Right forelimb (tissue), 1 donor: ENCODE measurements at places on chromosomes 2 and 18.

DNA sequence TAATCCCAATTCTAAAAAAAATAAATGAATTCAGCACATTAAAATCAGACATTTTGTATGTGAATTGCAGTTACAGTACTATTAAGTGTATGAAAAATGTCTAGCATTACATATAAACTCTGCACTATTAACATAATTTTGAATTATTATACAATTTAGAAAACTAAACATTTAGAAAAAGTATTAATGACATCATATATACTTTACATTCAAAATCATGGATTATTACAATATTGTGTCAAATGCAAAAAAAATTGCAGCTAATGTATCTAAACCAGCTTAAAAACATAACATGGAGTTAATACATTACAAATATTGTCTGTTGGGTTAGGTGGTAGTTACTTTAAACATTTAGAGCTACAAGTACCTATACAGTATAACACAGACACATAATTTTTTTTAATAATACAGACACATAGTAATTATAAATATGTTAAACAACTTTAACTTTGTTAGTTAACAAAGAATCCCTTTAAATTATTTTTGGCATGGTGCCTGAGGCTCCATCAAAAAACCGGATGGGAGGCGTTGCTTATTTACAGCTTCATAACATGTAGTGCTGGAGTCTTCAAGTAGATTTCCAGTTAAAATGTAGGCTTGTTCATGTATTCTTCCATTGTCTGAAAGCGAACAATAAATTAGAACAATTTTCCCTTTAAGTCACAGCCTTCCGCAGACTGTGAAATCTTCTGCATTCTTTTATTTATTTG, 79.1 kb downstream of the AP1S3 start:
- no peak for DNase-seq

DNA sequence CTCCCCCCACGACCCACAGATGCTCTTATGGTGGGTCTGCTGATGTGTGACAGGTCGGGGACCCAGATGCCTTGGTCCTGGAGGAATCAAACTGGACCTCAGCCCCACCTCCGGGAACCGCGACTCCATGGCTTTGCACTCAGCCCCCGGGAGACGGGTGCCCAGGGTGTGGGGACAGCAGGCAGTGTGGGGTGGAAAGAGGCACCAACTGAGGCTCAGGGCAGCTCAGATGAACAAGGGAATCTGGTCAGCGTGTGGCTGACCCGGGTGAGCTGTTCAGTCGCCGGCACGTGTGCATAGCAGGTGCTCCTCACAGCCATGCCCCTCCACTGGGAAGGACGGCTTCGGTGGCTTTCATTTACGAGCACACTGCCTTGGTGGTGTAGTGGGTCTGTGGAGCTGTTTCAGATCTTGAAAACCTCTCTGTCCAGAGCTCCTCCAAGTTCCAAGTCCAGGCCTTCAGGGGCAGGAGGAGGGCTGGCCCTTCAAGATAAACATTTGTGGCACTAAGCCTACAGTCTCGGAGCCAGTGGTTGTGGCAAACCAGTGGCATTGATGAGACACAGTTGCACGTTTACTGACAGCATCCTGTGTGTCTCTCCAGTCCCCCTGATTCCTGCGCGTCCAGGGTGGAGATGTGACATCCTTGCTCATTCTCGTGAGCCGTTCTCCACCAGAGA, 471.2 kb upstream of the HS6ST1 start:
- no peak for DNase-seq

DNA sequence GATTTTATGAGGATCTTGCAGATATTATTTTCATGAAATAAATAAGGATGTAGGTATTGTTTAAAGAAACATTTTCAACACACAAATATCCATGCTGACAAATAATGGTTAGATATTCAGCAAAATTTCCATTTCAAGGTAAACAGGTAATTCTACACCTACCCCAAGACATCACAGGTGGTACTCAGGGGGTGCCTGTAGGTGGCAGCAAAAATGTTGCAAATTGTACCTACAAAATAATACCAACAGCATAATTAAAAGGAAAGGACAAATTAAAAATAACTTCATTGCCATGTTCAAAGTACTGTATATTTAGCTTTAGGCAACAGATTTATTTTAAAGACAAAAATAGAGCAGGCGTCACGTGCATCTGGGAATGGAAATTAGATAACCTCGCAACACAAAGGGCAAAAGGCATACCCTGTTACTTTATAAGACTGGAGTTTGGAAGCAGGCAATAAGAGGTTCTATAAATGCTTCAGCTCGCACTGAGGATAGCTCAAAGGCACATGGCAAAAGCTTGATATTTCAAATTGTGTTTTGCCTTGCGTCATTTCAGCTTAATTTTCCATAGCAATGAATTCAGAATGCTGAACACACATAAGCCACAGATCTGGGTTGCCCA, 630.5 kb downstream of the TDRD15 start:
- DNase-seq, result no peak

GRCh38 chr18:48028696-48029095, 98.2 kb upstream of the SMAD2 start:
- no peak for DNase-seq

- no peak for DNase-seq
These were observed 6.5 kb downstream of the SMYD1 start for GRCh38 chr2:88074150-88074549.

GRCh38 chr2:172997031-172997430, 78.6 kb upstream of the MAP3K20 start:
- no peak for DNase-seq

DNA sequence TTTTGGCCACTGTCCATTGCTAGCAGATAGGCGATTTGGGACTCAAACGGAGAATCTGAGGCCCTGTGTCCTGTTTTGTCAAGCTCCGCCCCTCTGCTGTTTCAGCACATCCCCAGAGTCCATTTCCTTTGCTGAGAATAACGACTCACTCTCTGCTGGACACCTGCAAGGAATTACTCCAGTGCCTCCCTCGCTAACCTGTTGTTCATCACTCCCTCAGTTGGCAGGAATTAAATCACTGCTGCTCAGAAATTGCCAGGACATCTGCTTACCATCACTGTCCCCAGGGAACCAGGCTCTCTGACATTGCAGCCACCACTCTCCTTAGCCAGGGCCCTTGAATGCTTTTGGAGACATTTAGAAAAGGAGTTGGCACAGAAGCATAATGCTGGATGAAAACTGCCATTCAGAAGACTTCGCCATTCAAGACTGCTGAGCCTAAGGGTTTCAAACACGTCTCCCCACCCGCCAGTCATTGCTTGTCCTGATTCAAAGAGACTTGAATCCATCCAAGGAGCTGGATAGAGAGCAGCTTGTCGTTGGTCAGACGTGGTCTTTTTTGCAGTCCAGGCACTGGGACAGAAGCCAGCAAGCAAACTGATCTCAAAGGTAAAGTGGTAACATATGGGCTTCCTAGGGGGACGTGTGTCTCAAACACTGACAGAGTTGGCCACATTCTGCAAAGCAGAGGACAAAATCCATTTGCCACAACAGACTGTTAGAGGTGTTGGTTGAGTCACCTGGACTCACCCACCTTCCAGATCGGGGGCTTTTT, 155.3 kb downstream of the UXS1 start:
- DNase-seq, result peak; percentile 54

DNA sequence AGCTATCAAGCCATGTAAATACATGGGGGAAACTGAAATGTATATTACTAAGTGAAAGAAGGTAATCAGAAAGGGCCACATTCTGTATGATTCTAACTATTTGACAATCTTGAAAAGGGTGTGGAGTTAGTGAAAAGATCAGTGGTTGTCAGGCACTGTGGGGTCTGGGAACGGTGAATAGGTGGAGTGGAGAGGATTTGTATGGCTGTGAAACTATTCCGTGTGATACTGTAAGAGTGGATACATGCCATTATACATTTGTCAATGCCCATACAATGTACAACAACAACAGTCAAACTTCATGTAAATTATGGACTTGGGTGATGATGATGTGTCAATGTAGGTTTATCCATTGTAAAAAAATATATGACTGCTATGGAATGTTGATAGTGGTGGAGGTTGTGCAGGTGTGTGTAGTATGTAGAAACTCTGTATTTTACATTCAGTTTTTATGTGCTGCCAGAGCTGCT, 1116.2 kb downstream of the SUCLG1 start:
- no peak for DNase-seq

DNA sequence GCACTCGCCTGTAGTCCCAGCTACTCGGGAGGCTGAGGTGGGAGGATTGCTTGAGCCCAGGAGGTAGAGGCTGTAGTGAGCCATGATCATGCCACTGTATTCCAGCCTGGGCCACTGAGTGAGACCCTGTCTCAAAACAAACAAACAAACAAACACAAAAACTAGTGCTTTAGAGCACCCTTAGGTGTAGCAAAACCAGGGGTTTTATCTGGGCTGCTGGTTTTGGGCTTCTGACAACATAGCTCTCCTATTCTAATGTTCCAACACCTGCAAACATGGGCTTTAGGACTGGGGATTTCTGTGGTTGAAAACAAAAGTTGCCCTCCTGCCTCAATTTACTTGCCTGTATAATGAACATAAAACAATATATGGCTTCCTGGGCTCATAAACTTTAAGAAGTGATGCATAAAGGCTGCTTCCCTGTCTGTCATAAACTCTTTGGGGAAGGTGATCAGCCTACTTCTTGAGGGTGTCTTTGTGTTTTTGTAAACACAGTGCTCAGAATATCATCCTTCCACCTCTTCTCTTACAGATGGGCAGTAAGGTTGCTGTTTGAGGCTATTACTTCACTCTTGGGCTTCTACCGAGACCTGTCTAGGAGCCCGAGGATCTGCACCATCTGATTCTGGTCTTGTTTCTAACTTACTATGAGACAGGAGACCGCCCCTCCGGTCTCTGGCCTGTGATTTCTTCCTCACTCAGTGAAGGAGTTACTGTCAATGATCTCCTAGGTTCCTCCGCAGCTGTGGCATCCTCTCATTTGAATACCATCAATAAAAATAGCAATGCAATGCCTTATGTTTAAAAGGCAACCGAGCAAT, 246.5 kb downstream of the MYCN start:
- DNase-seq, result no peak

DNA sequence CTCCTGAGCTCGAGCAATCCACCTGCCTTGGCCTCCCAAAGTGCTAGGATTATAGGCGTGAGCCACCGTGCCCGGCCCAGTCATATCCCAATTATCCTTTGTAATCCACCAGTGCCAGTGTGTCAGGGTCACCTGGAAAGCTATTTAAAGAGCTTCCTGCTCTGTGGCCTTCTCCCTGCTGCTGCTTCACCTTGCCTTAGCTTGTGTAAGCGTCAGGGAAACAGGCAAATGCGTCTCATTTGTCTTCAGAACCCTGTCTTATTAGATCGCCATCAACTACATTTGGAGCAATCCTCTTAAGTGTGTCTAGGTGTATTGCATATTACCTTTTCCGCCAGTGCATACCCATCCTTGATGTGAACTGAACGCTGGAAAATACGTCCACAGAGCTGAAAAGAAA, 10.2 kb downstream of the KIF5C start:
- no peak for DNase-seq

DNA sequence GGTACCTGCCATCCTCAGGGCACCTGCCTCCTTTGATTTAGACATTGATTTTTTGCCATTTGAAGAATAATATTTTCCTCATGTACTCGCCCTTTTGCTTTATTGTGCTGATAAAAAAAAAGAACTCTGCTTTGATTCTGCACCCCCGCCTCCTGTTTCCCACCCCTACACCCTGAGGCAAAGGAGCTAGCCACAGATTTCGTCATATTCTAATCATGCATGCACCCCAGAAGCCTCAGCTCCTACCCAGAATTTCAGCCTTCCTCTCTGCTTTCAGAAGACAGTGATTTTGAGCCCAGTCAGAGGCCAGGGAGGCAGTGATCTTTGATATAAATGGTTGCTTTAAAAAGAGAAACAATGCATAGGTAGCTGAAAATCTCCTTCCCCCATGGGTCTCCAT, 329.0 kb downstream of the PTPRM start:
- no peak for DNase-seq

DNA sequence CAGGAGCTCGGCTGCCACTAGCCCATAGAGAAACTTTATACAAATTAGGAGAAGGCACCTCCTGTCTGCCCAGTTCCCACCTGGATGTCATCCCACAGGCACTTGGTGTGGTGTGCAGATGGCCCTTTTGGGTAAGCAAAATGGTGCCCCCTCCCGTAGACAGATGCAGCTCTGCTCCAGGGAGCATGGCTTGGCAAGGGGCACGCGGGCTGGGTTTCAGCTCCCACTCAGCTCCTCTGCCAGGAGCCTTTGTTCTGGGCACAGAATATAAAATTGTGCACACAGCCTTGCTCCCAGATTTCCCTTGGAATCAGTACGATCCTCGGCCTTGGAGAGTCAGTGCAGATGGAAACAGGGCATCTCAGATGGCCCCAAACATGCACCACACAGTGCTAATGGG, 20.3 kb upstream of the KCNF1 start:
- no peak for DNase-seq

GRCh38 chr2:9336241-9336575, 87.1 kb downstream of the ITGB1BP1 start:
- no peak for DNase-seq

- peak; percentile 79 for DNase-seq
These were observed 1.8 kb downstream of the GYPC start for GRCh38 chr2:126657636-126658318.

DNA sequence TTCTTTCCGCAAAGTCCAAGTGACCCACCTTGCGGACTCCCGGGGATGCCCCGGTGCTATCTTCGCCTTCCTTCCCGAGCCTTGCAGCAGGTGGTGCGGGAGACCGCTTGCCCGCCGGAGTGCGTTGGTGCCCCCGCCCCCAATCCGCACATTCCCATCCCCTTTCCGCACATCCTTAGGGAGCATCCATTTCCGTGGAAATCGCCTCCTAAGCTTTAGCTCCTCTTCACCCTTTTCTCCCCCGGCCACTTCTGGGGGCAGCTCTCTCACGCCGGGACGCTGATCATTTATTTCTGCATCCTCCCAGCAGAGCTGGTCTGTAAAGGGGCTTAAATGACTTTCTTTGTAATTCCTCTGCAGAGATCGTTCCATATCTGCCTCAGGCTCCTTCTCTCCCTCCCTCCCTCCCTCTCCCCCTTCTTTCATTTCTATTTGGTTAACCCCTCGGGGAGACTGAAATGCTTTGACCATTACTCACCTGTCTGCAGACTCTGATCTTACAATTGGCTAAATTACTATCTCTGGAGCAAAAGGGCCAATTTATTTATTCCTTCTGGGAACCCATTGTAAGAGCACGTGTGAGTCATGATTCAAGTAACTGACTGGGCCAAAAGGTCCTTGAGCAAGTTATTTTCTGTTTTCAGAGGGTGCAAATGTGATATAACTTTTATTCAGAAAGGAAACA, 1.3 kb upstream of the LYPD1 start:
- DNase-seq, result no peak

DNA sequence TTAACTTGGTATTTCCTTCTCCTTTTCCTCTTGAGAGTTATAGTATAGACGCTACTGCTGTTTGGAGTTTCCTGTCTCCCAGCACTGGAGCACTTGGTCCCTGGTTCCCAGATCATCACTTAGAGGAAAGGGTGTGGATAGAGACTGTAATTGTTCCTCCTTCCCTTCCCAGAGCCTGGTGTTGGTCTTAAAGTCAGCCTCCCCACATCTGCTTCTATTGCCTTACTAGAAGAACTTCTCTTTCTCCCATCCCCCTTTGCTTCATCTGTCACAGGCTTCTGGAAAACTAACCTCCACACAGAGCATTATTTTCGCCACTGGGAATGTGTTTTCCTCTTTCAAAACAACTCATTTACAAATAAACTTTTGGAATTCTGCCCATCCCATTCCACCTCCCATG, 131.0 kb downstream of the CCDC85A start:
- DNase-seq, result no peak
